Effector CD4-positive, alpha-beta T cell (primary cell): ENCODE measurements at places on chromosomes 7 and 10.

DNA sequence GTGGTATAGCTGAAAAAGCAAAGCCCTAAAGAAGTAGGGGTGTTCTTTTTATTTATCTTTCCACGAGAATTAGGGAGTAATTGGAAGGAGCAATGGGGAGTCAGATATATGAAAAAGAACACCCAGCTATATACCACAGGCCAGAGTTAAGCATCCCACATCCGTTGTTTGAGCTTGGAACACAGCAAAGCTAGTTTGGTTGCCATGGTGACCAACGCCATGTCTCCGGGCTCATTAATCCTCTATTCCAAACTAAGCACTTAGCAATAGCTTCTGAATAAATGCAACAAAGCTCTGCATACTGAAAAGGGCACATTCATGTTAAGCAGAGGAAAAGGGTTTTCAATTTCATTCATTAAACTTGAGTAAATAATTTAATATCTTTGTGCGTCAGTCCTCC, 23.5 kb downstream of the ASB4 start:
- DNase-seq, result no peak

- DNase-seq, result no peak
These were observed 22.6 kb upstream of the DDX50 start for GRCh38 chr10:68878496-68878895.

DNA sequence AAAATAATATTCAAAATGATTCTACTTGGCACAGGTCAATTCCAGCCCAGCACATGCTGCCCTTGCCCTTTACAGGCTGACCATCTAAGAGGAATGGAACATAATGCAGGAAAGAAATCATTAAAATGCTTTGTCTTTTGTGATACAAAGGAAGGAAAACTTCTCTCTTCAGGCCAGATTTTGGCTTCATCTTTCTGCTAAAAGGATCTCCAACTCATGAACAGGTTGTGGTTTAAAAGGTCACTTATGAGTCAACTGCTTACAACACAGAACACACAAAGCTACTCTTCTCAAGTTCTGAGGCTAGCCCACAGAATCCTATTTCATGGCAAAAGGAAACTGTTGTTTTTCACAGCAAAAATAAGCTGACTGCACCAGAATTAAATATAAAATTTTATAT, 197.1 kb downstream of the DOCK4 start:
- DNase-seq, result no peak

DNA sequence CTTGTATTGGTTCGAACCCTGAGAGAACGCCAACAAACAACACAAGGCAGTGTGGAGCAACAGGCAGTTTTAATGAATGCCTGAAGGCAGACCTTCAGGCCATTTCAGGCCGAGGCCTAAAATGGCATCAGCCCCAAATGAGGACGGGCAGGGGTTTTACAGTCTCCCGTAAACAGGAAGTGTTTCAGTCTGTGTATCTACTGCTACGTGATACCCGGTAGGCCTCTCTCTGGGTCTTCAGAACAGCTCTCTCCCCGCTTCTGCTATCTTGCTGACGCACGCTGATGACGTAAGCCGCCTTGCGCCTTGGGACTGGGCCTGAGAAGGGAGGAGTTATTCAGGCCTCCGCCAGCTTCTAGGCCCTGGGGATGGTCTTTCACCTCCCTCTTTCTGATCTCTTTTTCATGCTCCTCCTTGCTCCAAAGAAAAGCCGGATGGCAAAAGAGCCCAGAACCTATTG, 67.7 kb downstream of the ST8SIA6 start:
- no peak for DNase-seq

DNA sequence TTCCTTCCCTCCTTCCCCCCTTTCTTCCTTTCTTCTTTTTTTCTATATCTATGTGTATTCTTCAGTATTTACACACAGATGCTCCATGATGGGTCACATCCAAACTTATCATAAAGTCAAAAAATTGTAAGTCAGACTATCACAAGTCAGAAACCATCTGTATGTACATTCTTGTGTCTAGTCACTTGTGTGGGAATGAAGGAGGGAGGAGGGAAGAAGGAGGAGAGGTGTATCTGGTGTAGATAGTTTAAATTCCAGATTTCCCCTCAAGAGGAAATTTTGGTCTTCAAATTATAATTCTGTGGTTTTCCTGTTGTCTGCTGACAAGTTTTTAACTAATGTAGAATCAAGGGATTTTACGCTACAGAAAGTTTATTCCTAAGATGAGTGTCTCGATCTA, 287.2 kb downstream of the ETV1 start:
- no peak for DNase-seq

DNA sequence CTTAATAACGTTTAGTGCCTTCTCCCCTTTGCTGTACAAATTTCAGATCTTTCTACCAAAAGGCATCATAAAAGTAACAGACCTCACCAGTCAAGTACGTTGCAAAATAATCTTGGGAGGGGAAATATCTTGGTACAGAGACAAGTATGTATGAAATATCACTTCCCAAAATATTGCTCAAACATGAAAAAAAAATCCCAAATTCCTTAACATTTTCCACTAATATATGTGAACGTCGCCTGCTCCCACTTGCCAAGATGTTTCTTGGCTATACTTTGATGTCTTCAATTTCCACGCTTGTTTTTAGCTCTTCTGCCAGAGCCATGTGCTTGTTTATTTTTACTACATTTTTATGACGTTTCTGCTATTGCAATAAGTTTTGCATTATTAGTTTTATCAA, 223.5 kb downstream of the PLXNA4 start:
- DNase-seq, result no peak

DNA sequence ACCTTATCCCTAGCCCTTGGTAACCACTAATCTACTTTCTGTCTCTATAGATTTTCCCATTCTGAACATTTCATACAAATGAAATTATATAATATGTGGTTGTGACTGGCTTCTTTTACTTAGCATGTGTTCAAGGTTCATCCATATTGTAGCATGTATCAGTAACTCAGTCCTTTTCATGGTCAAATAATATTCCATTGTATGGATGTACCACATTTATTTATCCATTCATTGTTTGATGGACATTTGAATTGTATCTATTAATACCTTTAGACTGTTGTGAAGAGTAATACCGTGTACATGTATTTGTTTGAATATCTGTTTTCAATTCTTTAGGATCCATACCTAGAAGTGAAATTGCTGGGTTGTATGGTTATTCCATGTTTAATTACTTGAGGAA, 210.2 kb downstream of the BMPER start:
- DNase-seq, result no peak

GRCh38 chr7:130096243-130096827, 26.0 kb downstream of the KLHDC10 start:
- no peak for DNase-seq

GRCh38 chr10:99768556-99768955, 13.9 kb upstream of the ABCC2 start:
- no peak for DNase-seq

GRCh38 chr10:36840788-36841187, 284.6 kb upstream of the ANKRD30A start:
- DNase-seq, result no peak

- no peak for DNase-seq
These were observed 115.3 kb downstream of the JAZF1 start for GRCh38 chr7:28065308-28065707.

- no peak for DNase-seq
These were observed 9.4 kb upstream of the NKX2-3 start for GRCh38 chr10:99523251-99523773.

GRCh38 chr10:111455776-111456426, 379.1 kb downstream of the ADRA2A start:
- no peak for DNase-seq
